ENCODE measurements at places on chromosomes 16 and 17.
A peak's percentile ranks its signal among the peaks of the same experiment; 100 is the strongest.

DNA sequence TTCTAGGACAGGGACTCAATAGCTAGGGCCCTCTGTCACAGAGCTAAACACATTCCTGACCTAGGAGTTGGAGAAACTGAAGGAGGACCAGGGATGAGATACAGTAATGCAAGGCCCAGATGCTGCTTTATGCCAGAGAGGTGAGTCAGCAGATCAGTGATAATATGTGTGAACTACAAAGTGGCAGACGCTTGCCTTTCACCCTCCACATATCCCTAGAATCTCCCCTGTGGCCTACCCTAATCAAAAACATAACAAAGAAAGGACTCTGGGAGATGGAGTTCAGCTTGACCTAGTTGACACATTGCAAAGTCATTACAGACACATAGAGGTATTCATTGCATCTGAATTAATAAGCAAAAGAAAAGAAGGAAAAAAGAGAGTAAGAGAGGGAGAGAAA is 417.6 kb upstream of the DYNLRB2 start:
- H3K4me1 ChIP-seq = no peaks in the 10 kb centered on the region
- H3K27me3 ChIP-seq = peaks cover 47% of the 10 kb centered on the region
- H3K36me3 ChIP-seq = no peaks in the 10 kb centered on the region
- DNase-seq = no peak
- no peak overlapping the region for H3K4me3 ChIP-seq
- H3K27ac ChIP-seq = no peak overlapping the region

GRCh38 chr16:22161999-22162655 is at the start of gene SDR42E2:
TSS of gene SDR42E2 (plus strand) at chr16:22162506. CDS start at chr16:22165583, 3,077 bp downstream.
- no peaks in the 10 kb centered on the region for H3K4me1 ChIP-seq
- H3K4me3 ChIP-seq = peak within 1 kb of the TSS; percentile 57
- peaks cover 2% of the 10 kb centered on the region for H3K36me3 ChIP-seq
- peaks cover 15% of the 10 kb centered on the region for H3K27me3 ChIP-seq

DNA sequence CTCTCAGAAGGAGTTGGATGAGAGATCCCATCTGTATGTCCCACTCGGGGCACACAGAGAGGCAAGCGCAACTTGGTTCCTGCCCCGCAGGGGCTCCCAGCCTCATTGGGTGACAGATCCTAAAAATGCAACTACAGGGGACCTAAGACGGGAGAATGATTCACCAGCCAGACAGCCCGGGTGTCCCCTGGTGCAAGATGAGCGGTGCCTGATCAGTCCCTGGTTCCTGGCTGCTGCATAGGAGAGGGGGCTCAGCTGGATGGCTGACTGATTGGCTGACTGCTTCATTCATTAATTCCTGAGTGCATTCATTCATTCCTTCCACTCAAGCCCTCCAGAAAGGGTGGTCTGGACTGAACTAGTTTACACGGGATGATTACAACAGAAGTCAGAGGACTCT is 22.0 kb downstream of the WNT3 start:
- peaks cover 63% of the 10 kb centered on the region for H3K27me3 ChIP-seq
- no peaks in the 10 kb centered on the region for H3K36me3 ChIP-seq
- no peak for DNase-seq
- no peak overlapping the region for H3K4me3 ChIP-seq

GRCh38 chr17:65626451-65626850 is 65.0 kb upstream of the AXIN2 start:
- no peaks in the 10 kb centered on the region for H3K4me1 ChIP-seq
- H3K36me3 ChIP-seq = peaks cover 2% of the 10 kb centered on the region
- H3K27me3 ChIP-seq = peaks cover 38% of the 10 kb centered on the region
- no peak for DNase-seq
- no peak overlapping the region for H3K27ac ChIP-seq

DNA sequence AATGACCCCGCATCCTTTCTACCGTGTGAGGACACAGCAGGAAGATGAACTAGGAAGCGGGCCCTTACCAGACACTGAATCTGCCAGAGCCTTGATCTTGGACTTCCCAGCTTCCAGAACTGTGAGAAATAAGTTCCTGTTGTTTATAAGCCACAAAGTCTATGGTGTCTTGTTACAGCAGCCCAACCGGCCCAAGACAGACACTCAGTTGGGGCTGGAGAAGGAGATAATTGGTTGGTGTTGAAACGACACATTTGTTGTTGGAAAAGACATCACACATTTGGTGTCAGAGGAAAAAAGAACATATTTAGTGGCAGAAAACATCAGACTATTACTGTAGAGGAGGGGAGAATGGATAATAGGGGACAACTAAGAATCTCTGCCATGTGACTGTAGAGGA is 122.3 kb upstream of the SEC14L1 start:
- no peak overlapping the region for H3K27ac ChIP-seq
- no peak for DNase-seq
- no peaks in the 10 kb centered on the region for H3K36me3 ChIP-seq
- no peak overlapping the region for H3K4me3 ChIP-seq
- no peaks in the 10 kb centered on the region for H3K27me3 ChIP-seq

- H3K4me1 ChIP-seq = no peaks in the 10 kb centered on the region
- H3K4me3 ChIP-seq = no peak overlapping the region
- no peaks in the 10 kb centered on the region for H3K27me3 ChIP-seq
- peaks cover 24% of the 10 kb centered on the region for H3K36me3 ChIP-seq
- DNase-seq = no peak
- H3K27ac ChIP-seq = peak overlapping the region; percentile 18
Observed at GRCh38 chr17:59027750-59028149, 78.9 kb downstream of the TRIM37 start.

GRCh38 chr17:61617330-61617729 is 26.3 kb upstream of the NACA2 start:
- no peak for DNase-seq
- no peak overlapping the region for H3K27ac ChIP-seq
- no peaks in the 10 kb centered on the region for H3K36me3 ChIP-seq
- H3K4me3 ChIP-seq = no peak overlapping the region
- no peaks in the 10 kb centered on the region for H3K27me3 ChIP-seq

DNA sequence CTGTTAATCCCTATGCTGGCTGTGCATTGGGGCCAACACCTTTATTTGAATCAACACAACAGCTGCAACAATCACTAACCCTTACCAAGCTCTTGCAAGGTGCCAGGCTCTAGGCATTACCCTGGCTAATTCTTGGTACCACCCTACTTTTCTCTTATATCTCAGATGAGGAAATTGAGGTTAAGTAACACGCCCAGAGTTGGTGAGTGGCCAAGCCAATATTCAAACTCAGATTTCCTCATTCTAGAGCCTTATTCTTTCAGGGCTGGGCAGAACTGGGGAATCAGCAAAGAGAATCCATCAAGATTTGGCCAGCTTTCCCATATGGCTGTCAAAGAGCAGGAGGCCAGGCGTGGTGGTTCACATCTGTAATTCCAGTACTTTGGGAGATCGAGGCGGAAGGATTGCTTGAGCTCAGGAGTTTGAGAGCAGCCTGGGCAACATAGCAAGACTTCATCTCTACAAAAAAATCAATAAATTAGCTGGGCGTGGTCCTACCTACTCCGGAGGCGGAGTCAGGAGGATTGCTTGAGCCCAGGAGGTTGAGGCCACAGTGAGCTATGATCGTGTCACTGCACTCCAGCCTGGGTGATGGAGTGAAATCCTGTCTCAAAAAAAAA is 23.7 kb downstream of the ARSG start:
- no peaks in the 10 kb centered on the region for H3K27me3 ChIP-seq
- H3K27ac ChIP-seq = peak overlapping the region; percentile 4
- H3K36me3 ChIP-seq = no peaks in the 10 kb centered on the region

GRCh38 chr17:62625184-62625869 is 2.1 kb upstream of the MRC2 start:
- H3K27ac ChIP-seq = no peak overlapping the region
- H3K27me3 ChIP-seq = peaks cover 40% of the 10 kb centered on the region
- peaks cover 6% of the 10 kb centered on the region for H3K36me3 ChIP-seq
- peaks cover 10% of the 10 kb centered on the region for H3K4me1 ChIP-seq
- H3K4me3 ChIP-seq = no peak overlapping the region
- no peak for DNase-seq

GRCh38 chr16:46762583-46762982 is 14.4 kb upstream of the MYLK3 start:
- H3K4me1 ChIP-seq = peaks cover 5% of the 10 kb centered on the region
- H3K4me3 ChIP-seq = no peak overlapping the region
- peaks cover 25% of the 10 kb centered on the region for H3K27me3 ChIP-seq
- no peaks in the 10 kb centered on the region for H3K36me3 ChIP-seq
- DNase-seq = no peak

DNA sequence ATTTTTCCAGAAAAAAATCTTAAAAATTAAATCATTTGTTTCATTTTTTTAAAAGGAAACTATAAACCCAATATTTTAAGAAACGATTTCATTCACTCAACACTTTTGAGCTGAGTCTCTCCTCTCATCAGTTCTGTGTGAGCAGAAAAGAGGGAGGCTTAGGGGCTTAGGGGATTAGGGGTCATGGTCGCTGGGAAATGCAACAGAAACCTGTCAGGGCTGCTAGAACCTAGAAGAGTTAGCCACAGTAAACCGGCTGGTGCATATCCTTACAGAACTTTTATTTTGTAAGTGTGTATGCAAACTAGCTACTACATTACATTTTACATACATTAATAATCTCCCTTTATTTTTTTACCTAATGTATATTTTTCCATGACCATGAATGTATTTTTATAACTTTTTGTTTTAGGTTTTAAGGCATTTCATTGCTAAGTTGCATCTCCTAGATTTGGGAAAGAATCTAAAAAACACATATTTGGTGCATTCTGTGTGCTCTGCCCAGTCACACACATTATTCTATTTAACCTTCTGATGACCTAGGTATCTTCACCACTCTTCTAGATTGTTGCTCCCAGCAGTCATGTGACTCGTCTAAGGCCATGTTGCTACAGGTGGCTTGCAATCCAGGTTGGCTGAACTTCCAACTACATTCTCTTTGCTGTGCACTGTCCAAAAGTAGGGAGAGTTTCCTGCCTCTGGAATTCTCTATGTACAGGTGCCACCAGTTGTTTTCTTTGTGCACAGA is 24.4 kb downstream of the TBC1D3B start:
- peaks cover 3% of the 10 kb centered on the region for H3K36me3 ChIP-seq
- H3K4me1 ChIP-seq = peaks cover 34% of the 10 kb centered on the region
- no peak for DNase-seq

- no peaks in the 10 kb centered on the region for H3K27me3 ChIP-seq
- H3K27ac ChIP-seq = peak overlapping the region; percentile 25
- peak overlapping the region; percentile 81 for H3K4me3 ChIP-seq
- peaks cover 10% of the 10 kb centered on the region for H3K36me3 ChIP-seq
- no peak for DNase-seq
- H3K4me1 ChIP-seq = peaks cover 42% of the 10 kb centered on the region
Observed at GRCh38 chr16:30395992-30396585, 869 bp downstream of the ZNF48 start.

DNA sequence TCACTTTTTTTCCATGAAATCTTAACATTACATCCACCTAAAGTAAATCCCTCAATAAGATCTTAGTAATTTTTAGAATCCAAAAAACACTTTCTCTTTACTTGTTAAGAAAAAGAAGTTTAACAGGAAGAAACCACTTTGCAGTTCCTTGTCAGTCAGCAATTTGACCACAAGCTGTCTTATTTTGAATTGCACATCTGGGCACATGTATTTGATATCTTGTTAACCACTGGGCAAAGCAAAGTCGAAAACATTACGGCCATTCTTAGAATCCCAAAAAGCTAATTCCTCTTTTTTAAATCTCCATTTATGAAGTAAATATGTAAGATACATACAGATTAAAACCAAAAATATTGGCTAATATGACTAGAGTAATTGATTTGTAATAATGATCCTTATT is 1.1 kb downstream of the ABCA10 start:
- H3K27me3 ChIP-seq = no peaks in the 10 kb centered on the region
- no peaks in the 10 kb centered on the region for H3K4me1 ChIP-seq
- no peak overlapping the region for H3K27ac ChIP-seq
- DNase-seq = no peak

DNA sequence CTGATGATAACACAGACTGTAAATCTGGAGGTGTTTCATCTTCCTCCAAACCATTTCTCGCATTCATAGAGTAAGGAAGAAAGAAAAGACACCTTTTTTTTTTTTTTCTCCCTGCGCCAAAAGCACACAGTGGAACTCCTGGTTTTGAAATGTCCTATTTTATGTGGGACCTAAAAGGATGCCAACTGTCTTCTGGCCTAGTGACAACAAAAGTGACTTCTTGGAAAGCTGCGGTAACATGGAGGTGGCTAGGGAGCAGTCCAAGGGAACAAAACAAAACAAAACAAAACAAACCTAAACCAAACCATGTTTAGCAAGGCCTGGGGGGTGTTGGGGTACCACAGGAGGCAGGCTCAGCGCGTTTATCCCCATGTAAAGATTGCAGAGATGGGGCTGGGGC is 174.8 kb downstream of the XYLT1 start:
- no peak overlapping the region for H3K4me3 ChIP-seq
- no peak for DNase-seq
- no peaks in the 10 kb centered on the region for H3K36me3 ChIP-seq
- H3K27me3 ChIP-seq = no peaks in the 10 kb centered on the region
- peaks cover 12% of the 10 kb centered on the region for H3K4me1 ChIP-seq

GRCh38 chr16:53896722-53897121 is 192.8 kb downstream of the FTO start:
- no peak overlapping the region for H3K27ac ChIP-seq
- H3K27me3 ChIP-seq = no peaks in the 10 kb centered on the region
- H3K36me3 ChIP-seq = peaks cover 5% of the 10 kb centered on the region
- peaks cover 11% of the 10 kb centered on the region for H3K4me1 ChIP-seq
- H3K4me3 ChIP-seq = no peak overlapping the region
- DNase-seq = no peak

DNA sequence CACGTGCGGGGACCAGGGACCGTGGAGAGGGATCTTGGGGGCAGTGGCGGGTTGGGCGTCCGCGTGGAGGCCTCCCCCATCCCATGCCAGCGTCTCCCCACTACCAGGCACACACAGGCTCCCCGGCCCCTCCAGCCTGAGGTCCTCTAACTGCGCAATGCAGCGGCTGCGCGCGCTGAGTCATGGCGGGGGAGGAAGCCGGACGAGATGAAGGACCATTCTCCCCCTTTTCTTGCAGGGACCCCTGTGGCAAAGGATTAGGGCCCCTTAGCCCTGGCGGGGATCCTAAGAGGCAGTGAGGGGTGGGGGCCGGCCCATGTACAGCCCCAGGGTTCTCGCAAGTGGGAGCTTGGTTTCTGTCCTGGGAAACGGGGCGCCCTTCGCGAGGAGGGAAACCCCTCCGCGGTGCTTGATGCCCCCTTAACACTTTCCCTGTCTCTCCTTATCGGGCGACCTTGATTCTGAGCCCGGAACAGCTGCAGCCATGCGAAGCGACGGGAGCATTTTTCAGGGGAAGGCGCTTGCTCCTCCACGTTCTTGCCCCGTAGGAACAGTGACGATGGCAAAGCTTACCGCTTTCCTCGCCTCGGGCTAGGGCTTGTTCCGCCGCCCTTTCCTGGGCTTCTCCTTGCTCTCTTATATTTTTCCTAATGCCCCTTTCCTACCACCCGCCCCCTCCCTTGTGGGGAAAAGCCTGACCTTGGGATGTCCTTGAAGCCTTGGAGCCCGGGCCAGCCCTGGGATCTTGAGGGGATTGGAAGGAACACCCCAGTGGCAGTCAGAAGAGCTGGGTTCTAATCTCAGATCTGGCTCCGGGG is 592 bp downstream of the ALDOA start:
- peak overlapping the region; percentile 98 for H3K27ac ChIP-seq
- H3K4me1 ChIP-seq = peaks cover 39% of the 10 kb centered on the region
- H3K36me3 ChIP-seq = peaks cover 59% of the 10 kb centered on the region
- no peak for DNase-seq

GRCh38 chr16:14283786-14284185 is 212.7 kb downstream of the MRTFB start:
- peaks cover 25% of the 10 kb centered on the region for H3K4me1 ChIP-seq
- H3K27me3 ChIP-seq = no peaks in the 10 kb centered on the region
- no peak overlapping the region for H3K4me3 ChIP-seq
- peaks cover 30% of the 10 kb centered on the region for H3K36me3 ChIP-seq
- DNase-seq = no peak
